ENCODE measurements at places on chromosomes 7 and 10. TPM values are rescaled to one million over a fixed set of nuclear protein-coding genes. Genes with fewer than 3 reads are reported as not detected.

The BLNK gene
- total RNA-seq, result 9.8 TPM

- DNase-seq, result no peak
Observed at GRCh38 chr7:98211221-98211675, at the start of gene BHLHA15. BHLHA15 (plus strand) TSS chr7:98211439; CDS start chr7:98212310, 871 bp downstream.

- no peak for DNase-seq
Observed at GRCh38 chr10:28949005-28950004, 272.0 kb downstream of the BAMBI start.

DNA sequence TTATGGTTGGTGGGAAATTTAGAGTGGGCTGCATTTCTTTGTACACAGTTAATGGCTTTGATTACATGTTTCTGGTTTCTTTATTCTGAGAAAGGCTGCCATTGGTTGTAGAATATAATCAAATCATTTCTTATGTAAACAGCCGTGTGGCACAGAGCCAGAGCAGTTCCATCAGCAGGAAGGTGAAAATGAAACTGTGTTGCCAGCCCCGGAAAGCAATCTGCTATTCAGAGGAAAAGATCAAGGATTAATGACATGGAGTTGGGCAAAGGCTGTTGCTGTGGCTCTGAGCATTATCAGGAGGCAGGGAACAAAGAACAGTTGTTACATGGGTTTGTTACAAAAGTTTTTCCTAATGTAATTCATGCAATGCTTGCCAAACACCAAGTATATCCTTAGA lies 74.2 kb upstream of the ZNF716 start:
- DNase-seq, result no peak

DNA sequence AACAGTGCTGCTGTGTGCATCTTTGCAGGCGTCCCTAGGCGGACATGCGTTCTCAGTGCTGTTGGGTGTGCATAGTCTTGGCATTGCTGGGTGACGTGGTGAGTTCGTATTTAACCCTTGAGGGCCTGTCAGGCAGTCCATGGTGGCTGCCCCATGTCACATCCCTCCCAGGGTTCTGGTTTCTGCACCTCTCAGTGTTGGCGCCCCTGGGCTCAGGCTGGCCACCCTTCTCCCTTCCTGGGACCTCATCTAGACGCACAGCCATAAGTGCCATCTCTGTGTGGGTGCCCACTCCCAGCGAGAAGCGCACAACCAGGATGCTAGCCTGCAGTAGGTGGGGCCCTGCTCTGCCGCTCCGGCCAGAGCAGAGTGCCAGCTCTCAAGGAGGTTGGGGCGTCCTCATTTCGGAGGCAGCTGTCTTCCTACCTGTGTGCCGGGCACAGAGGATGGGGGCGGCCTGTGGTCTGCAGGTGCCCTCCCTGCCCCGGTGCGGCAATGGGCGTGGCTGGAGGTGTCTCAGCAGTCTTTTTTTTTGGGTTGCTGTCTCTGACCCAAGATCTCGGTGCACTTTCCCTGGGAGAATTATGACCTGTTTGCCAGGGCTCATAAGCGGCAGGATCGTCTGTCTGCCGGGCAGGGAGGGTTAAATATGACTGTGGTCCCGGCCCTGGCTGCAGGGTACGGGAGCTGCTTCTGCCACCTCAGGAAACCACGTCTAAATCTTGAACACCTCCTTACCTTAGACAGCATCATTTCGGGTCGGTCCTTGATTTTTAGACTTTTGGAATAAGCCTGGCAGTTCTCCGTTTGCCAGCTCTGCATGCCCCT lies 6.5 kb downstream of the INPP5A start:
- DNase-seq, result no peak

The LRRC17 gene
- total RNA-seq, result 0.47 TPM

The CALHM1 gene
- not detected for total RNA-seq

DNA sequence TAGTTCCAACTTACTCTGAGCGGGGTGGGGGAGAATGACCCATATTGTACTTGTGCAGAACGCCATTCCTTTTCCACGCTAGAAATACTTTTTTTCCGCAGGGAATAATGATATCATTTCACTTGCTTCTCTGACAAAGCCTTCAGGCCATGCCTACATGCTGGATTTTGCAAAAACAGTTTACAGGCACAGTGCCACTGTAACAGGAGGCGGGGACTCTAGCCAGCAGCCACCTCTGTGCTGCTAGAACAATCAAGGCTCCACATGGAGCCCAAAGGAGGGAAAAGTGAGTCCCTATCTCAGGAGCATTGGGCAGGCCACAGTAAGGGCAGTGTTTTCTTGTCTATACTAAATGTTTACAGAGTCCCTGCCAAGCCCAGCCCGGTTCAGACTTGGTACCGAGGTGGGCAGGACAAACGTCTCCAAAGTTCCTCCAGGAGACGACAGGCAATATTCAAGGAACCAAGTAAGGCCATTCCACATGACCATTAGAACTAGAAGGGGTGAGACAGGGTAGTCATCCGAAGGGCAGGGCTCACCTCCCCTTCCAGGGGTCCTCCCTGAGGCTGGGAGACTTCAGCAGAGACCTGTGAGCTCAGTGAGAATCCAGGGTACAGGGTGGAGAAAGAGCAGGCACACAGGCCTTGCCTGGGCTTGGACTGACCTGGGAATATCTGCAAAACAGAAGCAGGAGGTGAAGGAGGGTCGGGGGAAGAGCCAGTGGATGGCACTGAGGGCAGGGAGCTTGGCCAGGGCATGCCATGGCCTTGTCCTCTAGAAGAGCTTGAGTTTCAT lies 90.9 kb upstream of the NPS start:
- DNase-seq, result no peak

DNA sequence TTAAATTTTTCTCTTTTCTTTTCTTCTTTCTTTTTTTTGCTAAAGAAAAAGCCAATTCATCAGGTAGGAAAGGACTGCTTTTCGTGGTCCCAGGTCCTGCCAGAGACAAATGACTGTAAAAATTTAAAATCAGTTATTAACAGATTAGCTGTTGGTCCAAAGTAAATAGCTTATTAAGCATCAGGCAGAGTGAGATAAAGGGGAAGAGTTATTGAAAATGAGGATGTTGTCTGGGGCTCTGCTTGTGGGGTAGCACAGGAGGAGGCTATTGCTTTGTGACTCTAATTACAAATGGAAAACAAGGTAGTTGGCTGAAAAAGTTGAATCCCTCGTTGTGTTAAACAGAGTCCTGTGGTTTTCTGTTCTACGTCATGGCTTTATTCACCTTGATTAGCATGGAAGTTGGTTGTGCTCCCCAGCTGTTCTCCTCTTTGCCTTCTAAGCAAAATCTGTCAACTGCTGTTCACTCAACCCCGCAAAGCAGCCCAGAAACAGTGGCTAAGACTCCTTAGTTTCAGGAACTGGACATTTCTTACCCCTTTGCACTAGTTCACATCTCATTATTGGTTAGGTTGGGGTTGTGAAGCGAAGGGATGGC lies 128.9 kb downstream of the SNX10 start:
- DNase-seq, result no peak

DNA sequence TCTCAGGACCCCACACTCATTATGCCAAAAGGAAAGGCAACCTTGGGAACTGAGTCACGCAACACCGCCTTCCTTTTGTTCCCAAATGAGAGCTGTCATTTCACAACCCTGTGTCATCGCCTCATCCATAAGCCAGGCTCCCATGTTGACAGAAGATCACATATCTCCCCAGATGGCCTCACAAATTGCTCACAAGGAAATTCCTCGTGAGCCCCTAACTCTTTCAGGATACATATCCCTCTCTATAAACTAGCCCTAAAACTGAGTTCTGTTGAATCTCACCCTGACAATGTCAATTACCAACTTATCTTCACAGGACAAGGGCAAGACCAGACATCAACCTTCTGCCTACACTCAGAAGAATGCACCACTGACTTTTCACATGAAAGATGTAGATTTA lies 22.6 kb downstream of the CCDC3 start:
- DNase-seq, result no peak

The NEUROG3 gene
- total RNA-seq, result not detected

GRCh38 chr10:113680190-113681111 lies 739 bp downstream of the CASP7 start:
- DNase-seq, result peak; percentile 64

GRCh38 chr10:75916906-75917305 lies 485.5 kb downstream of the LRMDA start:
- no peak for DNase-seq

The ARHGAP22 gene
- 24.9 TPM for total RNA-seq

The NPSR1 gene
- total RNA-seq, result not detected

DNA sequence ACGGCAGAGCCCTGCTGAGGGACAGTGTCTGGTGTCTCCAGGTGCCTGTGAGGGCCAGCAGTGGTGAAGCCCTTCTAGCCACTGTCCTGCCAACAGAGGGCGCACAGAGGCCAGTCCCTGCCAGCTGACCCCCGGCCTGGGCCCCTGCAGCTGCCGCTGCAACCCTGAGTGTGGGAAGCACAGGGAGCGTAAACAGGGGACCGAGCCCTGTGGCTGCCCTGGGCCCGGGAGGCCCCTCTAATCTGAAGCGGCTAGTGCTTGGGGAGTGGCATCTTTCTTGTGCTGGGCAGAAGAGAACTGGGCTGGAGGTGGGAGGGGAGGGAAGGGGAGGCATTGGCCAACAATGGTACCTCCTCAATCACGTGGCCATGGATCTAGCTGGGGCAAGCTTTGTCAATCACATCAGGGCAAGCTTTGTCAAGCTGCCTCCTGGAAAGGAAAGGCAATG lies 34.6 kb downstream of the TRIM8 start:
- peak; percentile 48 for DNase-seq

The FANK1 gene
- 1.1 TPM for total RNA-seq

- DNase-seq, result peak; percentile 78
Observed at GRCh38 chr10:3761904-3762303, 23.1 kb downstream of the KLF6 start.

DNA sequence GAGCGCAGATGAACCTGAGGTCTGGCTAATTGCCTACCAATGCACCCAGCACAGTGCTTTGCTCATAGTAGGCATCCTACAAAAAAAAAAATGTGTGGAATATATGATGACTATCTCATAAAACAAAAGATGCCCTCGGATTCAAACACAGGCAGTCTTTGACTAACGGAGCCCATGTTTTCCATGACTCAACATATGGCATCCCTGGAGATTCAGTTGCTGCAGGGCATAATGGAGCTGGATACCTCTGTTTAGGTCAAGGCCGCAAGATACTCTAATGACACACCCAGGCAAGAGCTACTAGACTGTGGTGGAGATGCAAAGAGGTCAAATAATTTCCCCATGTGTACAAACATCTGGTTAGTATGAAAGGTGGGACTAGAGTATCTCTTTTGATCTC lies 16.3 kb downstream of the CUBN start:
- peak; percentile 95 for DNase-seq

DNA sequence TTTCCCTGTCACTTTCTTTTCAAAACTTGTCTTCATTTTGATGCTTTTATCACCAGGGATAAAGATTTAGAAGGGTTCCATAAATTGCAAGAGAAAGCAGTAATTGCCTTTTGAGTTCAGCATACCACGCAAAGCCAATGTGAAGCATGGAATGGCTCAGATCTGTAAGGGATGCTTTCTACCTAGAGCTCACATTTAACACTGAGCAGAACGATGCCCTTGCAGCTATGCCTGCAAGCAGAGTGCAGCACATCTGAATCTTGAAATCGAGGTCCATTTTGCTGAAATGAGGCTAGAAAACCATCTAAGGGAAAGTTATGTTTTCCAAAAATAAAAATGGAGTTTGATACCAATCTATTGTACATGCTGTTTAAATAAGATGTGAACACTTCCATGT lies 171.2 kb upstream of the CELF2 start:
- no peak for DNase-seq

DNA sequence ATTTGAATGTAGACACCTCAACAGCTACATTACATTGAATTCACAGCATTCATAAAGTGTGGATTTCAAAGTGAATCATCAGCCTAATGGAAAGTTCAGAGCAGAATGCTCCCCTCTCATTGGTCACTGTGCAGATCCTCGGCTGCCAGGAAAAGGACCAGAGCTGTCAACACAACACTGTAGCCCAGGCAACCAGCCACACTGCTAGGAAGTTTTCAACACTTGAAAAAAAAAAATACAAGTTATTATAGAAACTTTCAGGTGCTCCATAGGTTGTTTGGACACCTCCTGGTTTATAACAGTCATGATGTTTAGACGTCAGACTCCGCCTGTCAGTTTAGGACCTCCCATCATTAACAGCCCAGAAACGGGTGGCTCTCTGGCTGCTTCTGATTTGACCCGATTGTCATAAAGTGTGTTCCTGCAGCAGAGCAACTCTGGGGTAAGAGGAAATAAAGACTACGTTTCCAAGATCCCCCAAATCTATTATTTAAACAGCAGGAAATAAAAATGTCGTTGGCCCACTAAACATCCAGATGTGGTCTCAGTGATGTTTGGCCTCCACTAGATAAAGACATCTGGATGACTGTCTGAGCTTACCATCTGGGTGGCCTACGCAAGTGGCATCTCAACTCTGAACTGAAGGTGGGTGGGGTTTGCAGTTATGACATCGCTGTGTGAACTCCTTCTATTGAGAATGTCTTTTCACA lies 117.4 kb downstream of the CABCOCO1 start:
- DNase-seq, result peak; percentile 81

The TRDMT1 gene
- 3.5 TPM for total RNA-seq

- DNase-seq, result no peak
Observed at GRCh38 chr10:693506-693905, 4.0 kb upstream of the DIP2C start.

The AGMO gene
- not detected for total RNA-seq

- peak; percentile 99 for DNase-seq
Observed at GRCh38 chr7:121530227-121531174, 134.4 kb upstream of the FAM3C start.

- DNase-seq, result peak; percentile 59
Observed at GRCh38 chr7:7157887-7158271, 24.5 kb upstream of the C1GALT1 start.

The C10orf120 gene
- total RNA-seq, result not detected

- DNase-seq, result no peak
Observed at GRCh38 chr7:100543586-100543985, 4.6 kb downstream of the AGFG2 start.

DNA sequence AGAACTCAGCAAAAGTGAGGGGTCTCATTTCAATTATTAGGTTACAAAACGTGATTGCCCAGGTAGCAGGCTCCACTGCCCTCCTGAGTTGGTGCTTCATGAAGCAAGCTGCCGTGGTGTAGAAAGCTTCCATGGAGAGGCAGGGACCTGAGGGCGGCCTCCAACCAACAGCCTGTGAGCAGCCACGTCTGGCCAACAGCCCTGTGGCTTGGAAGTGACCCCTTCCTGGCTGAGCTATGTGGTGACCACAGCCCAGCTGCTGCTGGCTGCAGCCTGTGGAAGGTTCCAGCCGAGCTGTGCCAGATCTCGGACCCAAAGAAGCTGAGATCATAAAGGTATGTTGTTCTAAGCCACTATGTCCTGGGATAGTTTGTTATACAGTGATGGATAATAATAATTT lies 122.5 kb upstream of the KLF6 start:
- DNase-seq, result no peak

The WDFY4 gene
- 0.19 TPM for total RNA-seq

The CYP51A1 gene
- 150 TPM for total RNA-seq

- DNase-seq, result no peak
Observed at GRCh38 chr7:145863-146262, 46.5 kb upstream of the FAM20C start.

DNA sequence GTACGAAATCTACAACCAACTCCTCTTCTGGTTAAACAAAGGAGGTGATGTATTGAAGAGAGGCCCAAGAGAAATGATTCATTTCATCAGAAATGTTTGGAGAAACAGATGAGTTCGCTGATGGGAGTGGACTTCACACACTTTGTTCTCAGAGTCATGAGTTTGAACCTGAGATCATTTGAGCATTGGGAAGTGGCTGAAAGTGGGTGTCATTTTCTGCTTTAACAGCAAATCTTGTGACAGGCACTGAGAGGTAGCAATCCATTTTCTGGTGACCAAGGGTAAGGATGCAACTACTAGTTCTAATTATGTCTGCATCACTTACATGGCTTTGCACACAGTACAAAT lies 51.4 kb downstream of the RBM20 start:
- peak; percentile 2 for DNase-seq

The LOXL4 gene
- 26.5 TPM for total RNA-seq

Measured in mammary epithelial cell (primary cell).